WERI-Rb-1 (cell line): ENCODE measurements at places on chromosomes 16 and 17.

- DNase-seq: no peak
Observed at GRCh38 chr17:2240541-2240940, 63.0 kb downstream of the SMG6 start.

- no peak for DNase-seq
Observed at GRCh38 chr16:84548508-84548907, 44.0 kb upstream of the MEAK7 start.

GRCh38 chr16:5036228-5037156, 2.8 kb upstream of the NAGPA start:
- peak; percentile 58 for DNase-seq

DNA sequence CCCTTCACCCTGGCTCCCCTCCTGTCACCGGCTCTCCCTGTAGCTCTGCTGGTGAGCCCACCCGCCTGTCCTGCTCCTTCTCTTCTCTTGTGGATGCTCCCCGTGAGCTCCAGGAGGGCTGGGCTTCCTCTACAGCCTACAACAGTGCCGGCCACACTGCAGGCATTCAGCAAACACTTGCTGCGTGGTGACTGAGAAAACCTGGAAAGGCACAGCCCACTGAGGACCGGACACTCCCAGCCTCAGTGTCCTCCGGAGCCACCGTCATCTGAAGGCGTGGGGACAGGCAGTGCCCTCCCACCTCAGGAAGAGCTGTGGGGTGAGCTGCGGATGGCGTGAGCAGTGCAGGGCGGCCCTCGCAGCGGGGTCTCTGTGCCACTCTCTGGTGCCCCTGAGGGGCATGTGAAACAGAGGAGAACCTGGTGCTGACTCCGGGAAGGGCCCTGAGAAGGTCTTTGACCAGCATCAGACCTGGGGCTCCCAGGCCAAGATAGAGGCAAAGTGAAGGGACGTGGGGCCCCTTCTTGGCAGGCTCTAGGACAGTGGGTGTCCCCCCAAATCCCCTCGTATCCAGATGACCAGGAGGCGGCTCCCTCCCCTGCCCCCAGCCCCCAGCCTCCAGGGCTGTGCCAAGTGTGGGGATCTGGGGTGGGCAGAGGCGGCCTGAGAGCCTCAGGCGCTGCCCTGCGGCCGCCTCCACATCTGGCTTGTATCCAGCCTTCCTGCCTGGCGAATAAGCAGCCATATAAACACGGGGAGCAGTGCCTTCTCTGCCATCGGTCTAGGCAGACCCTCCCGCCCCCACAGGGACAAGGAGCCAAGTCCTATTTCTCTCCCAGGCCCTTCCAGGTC, 44.0 kb upstream of the PABPN1L start:
- DNase-seq: no peak

- no peak for DNase-seq
Observed at GRCh38 chr17:45425984-45426413, 6.7 kb downstream of the ARHGAP27 start.

DNA sequence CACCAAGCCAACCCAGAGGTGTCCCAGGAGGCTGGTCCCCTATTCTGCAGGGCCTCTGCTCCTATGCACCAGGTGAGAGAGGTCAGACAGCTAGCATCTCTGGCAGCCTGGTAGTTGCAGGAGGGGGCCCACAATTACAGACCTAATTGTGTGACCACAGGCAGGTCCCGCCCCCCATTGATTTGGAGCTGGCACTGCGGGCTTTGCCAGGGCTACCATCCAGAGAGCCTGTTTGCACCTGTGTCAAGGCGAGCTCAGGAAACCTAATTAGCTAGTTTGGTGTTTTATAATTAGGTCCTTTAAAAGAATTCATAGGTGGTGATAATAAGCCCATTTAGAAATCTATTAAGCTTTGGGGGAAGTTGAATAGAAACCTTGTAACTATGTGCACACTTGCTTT, 90.2 kb downstream of the MRM1 start:
- DNase-seq: no peak

DNA sequence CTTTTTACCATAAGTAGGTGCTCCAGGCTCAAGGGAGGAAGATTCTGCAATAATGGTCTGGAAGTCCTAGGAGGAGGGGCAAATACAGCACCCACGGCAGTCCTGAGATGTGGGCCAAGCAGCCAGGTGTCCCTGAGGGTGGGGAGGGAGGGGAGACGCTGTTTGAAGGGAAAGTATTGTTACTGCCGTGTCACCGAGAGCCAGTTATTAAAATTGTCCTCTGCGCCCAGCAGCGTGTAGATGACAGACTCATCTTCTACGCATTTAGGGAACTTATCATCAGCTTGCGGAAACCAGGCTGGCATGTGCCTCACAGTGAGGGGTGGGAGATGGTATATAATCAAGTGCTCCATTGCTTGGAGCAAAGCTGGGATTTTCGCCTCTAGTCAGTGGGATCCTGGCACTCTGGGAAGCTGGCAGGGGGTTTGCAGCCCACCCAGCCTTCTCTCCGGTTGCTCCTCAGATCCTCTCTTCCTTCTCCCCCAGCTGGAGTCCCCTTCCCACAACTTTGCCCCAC, 104.6 kb downstream of the OR1D5 start:
- no peak for DNase-seq

DNA sequence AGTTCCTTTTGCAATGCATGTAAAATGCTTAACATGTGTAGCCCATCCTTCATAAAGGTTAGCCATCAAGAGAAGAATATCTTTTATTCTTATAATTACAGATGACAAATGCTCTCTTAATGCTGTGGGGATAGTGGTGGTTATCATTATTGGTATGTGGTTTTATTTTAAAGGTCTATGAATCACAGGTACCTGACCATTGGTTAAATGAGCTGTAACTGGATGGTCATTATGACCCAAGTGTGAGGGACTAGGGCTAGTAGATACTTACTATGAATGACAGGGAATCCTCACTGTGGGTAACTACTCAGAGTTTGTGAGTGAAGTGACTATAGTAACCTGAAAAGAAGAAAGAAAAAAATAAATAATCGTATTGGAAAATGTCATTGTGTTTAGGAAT, 78.8 kb downstream of the CDRT15 start:
- no peak for DNase-seq

GRCh38 chr16:87352818-87353217, 30.8 kb downstream of the FBXO31 start:
- DNase-seq: peak; percentile 61

GRCh38 chr16:86133847-86134375, 234.9 kb downstream of the IRF8 start:
- DNase-seq: no peak

- no peak for DNase-seq
Observed at GRCh38 chr17:46788300-46788699, 30.2 kb downstream of the WNT3 start.

GRCh38 chr16:27355610-27356009, 41.8 kb downstream of the IL4R start:
- DNase-seq: peak; percentile 57

- DNase-seq: no peak
Observed at GRCh38 chr16:84929421-84930297, 81.7 kb downstream of the ZDHHC7 start.

GRCh38 chr16:4709481-4709880, 16.1 kb downstream of the NUDT16L1 start:
- DNase-seq: no peak

- DNase-seq: no peak
Observed at GRCh38 chr17:57484081-57484666, 227.9 kb downstream of the MSI2 start.

DNA sequence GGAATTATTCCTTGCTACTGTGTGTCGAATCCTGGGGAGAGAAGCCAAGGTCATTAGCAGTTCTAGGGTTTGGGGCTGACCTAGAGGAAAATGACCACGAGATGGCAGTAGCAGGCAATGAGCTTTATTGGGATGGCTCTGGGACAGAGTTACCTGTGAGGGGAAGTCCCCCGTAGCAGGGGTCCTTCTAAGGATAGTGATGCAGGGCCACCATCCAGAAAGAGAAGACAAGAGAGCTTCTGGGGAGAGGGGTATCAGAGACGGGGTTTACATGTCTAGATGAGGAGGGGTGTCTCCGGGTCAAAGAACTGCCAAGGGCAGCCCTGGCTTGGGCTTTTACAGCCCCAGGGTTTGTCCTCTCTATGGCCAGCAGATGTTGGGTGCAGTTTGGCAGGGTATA, 6.4 kb upstream of the GGT6 start:
- DNase-seq: peak; percentile 83

- no peak for DNase-seq
Observed at GRCh38 chr16:14545346-14545884, 84.6 kb downstream of the PARN start.

- no peak for DNase-seq
Observed at GRCh38 chr17:75681289-75681688, 14.2 kb downstream of the SAP30BP start.

DNA sequence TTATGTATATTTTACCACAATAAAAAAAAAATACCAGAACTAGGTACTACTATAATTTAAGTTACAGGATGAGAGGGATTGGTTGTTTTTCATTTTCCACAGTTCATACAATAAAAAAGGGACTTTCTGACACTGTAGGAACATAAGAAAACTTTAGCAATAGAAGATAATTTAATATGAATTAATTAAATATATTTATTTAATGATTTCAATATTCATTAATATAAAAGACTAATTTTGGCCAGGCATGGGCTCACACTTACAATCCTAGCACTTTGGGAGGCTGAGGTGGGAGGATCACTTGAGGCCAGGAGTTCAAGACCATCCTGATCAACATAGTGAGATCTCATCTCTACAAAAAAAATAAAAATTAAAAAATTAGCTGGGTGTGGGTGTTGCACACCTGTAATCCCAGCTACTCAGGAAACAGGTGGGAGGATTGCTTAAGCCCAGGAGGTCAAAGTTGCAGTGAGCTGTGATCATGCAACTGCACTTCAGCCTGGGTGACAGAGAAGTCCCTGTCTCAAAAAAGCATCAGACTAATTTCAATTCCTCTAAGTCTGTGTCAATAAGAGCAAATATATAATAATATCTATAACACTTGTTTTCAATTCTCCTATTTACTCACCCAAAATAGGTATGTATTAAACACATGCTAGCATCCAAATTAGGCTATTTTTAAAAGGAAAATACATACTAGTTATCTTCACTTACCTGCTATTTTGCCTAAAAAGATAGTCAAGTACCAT, 79.6 kb downstream of the BRIP1 start:
- DNase-seq: no peak

- no peak for DNase-seq
Observed at GRCh38 chr16:49821614-49822282, 34.2 kb downstream of the ZNF423 start.

DNA sequence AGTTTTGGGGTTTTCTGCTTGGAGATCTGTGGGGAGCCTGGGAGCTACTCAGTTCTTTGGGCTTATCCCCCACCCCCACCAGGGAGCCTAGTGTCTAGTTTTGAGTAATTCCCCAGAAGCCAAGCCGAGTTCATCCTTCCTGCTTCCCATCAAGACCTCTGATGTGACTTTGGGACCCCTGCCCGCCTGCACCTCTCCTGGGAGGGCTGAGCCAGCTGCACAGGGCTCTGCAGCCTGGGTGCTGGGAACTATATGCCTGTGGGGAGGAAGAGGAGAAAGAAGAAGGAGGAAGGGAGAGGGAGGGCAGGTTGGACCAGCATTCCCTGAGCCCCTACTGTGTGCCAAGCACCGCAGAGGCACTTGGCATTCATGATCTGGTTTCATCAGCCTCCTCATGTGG, 178.9 kb downstream of the TMEM132E start:
- no peak for DNase-seq

GRCh38 chr16:11136600-11136999, 119.4 kb downstream of the SOCS1 start:
- no peak for DNase-seq

- peak; percentile 2 for DNase-seq
Observed at GRCh38 chr17:77332034-77332971, 191.5 kb downstream of the SEC14L1 start.

DNA sequence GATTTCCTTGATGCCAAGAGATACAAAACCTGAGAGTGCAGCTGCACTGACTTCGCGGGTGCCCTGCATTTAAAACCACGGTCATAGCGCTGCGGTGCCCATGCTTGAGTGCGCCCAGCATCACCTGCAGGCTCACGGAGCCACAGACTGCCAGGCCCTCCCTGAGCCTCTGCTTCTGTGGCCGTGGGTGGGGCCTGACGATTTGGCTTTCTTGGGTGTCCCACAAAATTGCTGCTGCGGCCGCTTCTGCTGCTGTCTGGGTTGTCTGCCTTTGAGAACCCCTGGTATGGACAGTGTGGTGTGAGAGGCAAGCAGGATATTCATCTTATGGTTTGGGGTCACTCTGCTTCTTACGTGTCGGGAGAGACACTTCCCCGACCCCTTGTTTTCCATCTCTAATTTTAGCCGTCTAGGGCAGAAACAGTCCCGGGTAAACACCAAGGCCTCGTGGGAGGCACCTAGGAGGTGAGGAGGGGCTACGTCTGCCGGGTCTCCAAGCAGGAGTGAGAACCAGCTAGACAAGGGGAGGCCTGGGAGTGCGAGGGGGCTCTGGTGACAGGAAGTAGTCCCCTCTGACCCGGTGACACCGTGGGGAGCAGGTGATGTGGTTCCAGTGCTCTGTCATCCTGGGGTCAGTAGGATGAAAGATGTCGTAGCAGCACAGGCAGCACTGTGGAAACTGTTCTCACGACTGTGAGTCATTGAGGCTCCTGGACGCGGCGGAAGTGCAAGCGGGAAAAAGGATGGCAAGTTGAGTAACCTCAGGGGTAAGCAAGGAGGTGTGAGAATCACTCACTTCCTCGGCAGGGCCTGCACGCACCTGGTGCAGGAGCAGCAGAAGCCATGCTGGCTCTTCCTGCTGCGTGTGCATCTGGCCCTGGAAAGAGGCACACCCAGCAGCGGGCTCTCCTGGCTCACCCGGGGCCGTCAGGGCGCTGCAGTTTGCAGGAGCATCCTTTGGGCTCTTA, 176.3 kb downstream of the RPTOR start:
- DNase-seq: no peak

- DNase-seq: no peak
Observed at GRCh38 chr16:75322740-75323139, 71.3 kb upstream of the BCAR1 start.

- no peak for DNase-seq
Observed at GRCh38 chr17:75850928-75851692, 4.0 kb downstream of the WBP2 start.

GRCh38 chr17:82734987-82735866, at the start of gene FN3K:
TSS of gene FN3K (plus strand) at chr17:82735615. CDS start at chr17:82735637, 22 bp downstream.
- peak; percentile 78 for DNase-seq

DNA sequence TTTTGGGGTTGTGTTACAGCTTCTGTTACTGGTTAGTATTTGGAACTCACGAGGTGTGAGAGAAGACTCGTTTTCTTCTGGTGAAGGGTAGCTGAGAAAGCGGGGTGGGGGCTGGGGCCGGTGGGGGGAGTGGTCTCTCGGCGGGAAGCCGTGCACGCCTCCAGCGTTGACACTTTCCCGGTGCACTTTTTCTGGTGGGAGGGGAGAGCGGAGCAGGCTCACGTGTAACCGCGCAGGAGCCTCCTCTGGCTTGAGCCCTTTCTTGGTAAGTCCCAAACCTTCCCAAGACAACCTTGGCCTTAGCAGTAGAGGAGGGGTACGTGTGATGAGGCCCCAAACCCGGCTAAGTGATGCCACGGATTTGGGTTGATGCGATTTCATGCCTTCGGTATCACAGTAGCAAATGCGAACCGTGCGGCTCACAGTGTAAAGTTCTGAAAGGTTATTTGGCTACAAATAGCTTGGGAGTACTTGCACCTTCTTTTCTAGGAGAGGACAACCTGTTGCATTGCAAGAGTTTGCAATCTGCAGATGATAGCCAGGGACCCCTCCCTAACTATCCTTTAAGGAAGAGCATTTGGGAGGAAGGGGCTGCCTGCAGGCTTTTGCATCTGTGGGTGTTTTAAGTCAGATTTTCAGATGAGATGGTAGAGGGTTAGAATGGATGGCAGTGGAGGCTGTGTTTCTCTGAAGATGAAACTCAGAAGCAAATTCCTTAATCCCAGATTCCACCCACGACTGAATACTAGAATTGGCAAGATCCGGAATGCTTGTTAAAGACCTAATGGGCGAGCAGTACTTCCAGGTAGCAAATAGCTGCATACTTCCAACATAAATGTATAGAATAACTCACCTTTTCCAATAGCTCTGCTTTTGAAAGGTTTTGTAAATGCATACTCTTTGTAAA, 1.5 kb downstream of the HLF start:
- DNase-seq: no peak
